AG20443 (cell line): ENCODE measurements at places on chromosomes 12 and 14.

DNA sequence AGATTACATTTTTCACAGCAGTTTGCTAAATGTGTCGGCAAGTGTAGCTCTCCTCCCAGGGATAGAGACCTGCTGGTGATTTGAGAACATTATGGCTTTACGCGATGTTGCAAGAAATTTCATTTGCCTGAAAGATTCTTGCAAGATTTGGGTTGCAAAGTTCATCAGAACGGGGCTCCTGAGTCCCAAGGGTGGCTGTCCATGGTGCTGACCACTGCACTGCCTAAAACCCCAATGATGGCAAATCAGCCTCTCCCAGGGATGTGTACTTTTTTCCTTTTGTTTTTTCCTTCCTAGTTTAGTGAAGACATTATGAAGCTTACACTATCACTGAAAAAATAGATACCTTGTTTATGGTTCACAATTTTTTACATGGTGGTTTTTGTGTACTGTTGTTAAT, 85.4 kb downstream of the WSCD2 start:
- DNase-seq, result peak; percentile 62

GRCh38 chr12:119334430-119335170, at the start of gene CCDC60:
Gene CCDC60 (plus strand): TSS chr12:119334729. CDS start chr12:119335177, 448 bp downstream.
- DNase-seq, result no peak

- peak; percentile 15 for DNase-seq
Measured at GRCh38 chr12:59425798-59426197, 170.0 kb upstream of the SLC16A7 start.

DNA sequence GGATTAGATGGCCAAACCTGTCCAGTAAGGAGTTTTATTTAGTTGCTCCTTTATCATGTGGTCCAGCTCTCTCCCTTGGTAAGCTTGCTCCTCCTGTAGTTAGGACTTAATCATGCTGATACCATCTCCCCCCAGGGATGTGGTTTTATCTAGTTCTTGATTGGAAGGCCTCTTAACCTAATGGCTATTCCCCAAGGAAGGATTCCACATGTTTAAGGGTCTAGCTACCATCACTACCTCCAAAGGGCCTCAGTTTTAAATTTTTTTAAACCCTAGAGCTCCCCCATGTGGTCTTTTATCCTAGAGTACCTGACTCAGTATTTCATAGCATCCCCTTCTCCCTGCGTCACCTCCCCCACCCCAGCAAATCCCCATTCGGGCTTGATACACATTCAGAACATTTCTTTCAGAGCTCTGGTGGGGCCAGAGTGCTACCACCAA, 22.5 kb downstream of the MAP3K12 start:
- no peak for DNase-seq

DNA sequence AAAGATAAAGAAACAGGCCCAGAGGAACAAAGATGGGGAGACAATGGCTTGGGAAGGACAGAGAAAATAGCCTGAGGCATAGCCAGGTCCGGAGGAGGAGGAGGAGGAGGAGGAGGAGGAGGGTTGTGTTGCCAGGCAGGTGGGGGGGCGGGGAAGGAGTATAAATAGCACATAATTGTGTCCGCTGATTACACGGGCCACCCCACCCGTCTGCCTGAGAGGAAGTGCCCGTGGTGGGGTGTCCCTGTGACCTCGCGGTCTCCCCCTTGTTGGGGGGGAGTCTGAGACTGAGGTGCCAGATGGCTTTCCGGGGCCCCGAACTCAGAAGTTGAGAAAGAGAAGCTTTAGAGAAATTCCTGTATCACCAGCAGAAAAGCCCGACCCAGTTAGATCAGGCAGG, 1.9 kb upstream of the SP7 start:
- no peak for DNase-seq

- DNase-seq, result no peak
Measured at GRCh38 chr12:111672822-111673381, 12.9 kb downstream of the BRAP start.

- no peak for DNase-seq
Measured at GRCh38 chr12:56980268-56980667, 22.9 kb upstream of the RDH16 start.

- DNase-seq, result no peak
Measured at GRCh38 chr12:97482143-97482693, 19.6 kb downstream of the RMST start.

- DNase-seq, result no peak
Measured at GRCh38 chr14:54470701-54471100, 18.1 kb downstream of the GMFB start.

DNA sequence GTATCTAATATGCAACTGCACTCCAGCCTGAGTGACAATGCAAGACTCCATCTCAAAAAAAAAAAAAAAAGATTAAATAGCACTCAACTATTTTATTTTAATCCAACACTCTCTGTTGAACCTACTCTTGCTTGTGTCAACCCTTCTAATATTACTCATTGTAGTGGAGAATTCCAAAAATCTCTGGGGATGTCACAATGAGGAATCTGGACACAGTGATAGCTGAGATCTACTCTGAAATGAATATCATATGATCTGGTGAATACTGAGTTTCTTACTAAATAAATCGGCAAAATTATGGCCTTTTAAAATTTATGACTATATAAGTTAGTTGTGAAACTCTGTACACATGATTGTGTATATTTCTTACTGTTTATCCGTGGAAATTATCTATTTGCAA, 418.2 kb downstream of the BCAT1 start:
- no peak for DNase-seq

DNA sequence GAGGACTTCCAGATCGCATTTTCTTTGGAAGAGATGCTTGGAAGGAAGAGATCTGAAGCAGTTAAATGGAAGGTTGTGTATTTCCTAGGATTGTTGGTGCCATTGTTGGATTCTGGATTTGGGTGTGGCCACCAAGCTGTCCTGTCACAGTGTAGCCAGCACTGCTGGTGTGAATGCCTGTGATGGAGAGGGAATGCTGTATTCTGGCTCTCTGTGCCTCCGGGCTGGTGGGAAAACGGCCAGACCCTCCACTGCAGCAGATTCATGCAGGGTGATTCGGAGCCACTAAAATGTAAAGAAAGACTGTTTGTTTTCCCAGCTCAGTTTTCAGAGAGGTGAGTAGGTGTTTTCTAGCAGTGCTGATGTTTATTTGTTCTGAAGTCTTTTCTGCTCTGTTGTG, 30.7 kb upstream of the MANSC4 start:
- peak; percentile 17 for DNase-seq

DNA sequence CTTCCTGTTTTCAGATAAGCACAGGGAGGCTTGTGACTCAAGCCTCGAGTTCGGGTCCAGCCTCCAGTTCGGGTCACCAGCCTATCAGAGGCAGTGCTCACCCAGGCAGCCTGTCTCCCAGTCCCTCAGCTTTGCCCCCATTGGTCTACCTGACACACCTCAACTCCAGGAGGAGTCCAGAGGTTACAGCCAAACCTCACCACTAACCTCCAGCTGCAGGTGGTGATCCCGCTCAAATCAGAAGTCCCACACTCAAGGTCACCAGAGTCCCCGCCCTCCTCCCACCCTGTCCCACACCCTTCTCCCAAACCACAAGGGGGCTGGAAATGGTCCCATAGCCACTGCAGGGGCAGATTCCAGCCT, 42.1 kb downstream of the KDM2B start:
- DNase-seq, result peak; percentile 34

DNA sequence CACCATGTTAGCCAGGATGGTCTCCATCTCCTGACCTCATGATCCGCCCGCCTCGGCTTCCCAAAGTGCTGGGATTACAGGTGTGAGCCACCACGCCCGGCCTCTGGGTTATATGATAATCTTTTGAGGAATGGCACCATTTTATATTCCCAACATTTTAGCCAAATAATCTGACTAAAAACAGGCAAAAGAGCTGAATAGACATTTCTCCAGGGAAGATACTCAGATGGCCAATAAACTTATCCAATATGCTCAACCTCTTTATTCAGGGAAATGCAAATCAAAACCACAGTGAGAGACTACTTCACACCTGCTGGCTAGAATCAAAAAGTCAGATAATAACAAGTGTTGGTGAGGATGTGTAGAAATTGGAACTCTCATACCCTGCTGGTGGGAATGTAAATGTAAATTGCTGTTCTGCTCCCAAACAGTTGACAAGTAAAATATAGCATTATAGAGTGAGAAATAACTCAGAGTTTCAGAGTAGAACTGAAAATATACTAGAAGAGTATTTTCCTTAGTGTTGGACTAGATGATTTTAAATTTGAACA, 80.0 kb downstream of the RCOR1 start:
- DNase-seq, result no peak

DNA sequence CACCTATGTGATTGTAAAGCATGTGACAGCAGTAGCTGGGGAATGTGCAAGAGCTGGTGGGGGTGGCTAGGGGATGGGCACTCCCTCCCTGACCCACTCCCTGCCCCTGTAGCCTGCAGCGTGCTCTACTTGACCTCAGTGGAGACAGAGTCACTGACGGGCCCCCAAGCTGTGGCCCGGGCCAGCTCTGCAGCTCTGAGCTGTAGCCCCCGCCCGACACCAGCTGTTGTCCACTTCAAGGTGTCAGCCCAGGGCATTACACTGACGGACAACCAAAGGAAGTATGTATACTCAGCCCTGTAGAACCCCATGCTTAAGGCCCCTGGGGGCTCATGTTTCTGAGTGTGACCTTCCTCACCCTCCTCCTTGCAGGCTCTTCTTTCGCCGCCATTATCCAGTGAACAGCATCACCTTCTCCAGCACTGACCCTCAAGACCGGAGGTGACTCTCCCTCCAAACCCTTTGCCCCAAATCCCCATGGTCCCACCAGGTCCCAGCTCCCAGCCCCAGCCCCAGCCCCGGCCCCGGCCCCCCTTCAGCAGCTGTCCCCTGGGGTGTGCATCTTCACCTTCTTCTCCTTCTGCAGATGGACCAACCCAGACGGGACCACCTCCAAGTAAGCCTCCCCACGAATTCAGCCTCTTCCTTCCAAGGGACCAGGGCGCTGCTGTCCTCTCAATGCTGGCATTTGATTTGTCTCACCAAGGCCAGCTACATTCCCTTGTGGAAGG, 13.3 kb downstream of the TNS2 start:
- DNase-seq, result no peak

DNA sequence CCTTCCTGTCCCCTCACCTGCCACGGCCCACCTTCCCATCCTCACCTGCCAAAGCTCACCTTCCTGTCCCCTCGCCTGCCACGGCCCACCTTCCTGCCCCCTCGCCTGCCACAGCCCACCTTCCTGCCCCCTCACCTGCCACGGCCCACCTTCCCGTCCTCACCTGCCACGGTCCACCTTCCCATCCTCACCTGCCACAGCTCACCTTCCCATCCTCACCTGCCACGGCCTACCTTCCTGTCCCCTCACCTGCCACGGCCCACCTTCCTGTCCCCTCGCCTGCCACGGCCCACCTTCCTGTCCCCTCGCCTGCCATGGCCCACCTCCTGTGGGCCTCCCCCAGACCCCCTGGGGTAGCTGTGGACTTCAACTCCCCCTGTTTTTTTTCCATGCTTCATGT, 48.8 kb upstream of the GPR68 start:
- no peak for DNase-seq

DNA sequence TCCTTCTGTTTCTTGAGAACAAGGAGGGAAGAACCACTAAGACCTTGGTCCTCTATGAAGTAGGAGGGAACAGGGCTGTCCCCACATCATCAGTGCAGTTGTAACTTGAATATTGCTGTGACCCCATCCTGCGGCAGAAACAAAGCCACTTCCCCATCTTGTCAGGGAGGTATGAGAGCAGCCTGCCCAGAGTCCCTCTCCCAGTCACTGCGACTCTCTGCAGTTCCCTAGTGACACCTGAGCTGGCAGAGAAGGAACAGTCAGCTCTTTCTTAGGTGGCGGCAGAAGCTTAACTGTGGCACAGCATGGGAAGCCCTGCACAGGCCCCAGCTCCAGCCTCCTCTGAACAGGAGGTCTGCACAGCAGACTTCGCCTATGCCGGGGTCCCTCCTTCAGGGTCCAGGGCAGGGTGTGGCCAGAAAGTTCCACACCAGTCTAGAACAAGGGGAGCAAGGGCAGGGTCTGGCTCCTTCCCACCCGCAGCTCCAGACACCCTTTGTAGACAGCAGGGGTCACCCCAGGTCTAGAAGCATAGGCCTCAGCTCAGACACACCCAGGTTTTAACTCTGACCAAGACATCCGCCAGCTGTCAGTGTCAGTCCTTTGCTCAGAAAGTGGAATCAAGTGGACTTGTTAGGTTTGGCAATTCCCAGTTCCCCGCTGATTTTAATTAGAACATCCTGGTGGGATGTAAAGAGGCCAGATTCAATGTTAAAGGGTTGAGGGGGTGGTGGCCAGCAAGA, 36.8 kb downstream of the DEGS2 start:
- DNase-seq, result no peak

DNA sequence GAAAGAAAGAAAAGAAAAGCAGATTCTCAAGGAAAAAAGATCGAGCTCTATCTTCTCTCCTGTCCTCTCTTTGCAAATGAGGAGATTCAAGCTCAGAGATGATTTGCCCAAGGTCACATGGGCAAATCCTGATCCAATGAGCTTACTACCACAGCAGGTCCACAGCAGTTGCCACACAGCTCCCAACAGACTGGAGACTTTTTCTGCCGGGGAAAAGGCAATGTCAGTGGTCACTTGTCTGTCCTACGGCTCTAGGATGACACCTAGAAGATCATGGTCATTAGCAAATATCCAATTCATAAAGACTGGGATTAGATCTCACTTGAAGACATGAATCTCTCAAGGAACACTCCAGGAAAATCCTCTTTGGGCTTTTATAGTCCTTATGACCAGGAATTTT, 58.8 kb downstream of the TTC7B start:
- no peak for DNase-seq

DNA sequence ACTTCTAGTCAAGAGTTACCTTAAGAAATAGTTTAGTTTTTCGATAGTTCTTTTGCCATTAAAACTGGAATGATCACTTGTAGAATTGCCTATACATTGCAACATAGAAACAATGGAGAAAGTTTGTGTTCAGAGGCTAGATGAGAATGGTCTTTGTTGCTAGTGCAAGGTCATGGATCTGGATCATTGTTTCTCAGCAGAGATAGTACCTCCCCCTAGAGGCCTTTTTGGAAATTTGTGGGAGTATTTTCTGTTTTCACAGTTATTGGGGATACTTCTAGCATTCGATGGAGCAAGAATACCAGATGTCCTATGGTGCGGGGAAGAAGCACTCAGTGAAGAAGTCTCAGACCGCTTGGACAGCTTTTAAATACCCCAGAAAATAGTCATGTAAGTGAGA, 138.8 kb upstream of the HMGA2 start:
- peak; percentile 40 for DNase-seq

DNA sequence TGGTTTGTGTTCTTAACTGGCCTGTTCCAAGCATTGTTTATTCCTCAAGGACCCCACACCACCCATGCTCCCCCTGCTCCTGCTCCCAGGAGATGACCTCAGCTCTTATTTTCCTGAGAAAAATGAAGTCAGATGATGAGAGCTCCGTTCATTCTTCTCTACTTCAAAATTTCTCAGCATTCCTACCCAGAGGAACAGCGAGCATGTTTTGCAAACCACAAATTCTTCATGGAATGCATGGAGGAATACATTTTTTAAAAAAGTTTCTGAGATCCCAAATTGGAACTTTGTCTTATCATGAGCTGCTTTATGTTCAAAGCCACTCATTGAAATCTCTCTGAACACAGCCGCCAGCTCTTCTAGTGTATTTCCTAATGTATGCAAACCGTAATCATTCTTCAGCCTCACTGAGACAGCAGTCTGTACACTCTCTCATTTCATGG, 44.9 kb downstream of the SYNE2 start:
- DNase-seq, result peak; percentile 19

- no peak for DNase-seq
Measured at GRCh38 chr12:92003701-92004100, 141.9 kb downstream of the BTG1 start.

GRCh38 chr12:96396914-96397313, 3.3 kb downstream of the CDK17 start:
- no peak for DNase-seq

GRCh38 chr14:36807727-36808126, 146.1 kb downstream of the PAX9 start:
- DNase-seq, result no peak
